CD4-positive, alpha-beta T cell treated with Interleukin-4 for 4 hours (primary cell): ENCODE measurements at places on chromosomes 4 and X.

DNA sequence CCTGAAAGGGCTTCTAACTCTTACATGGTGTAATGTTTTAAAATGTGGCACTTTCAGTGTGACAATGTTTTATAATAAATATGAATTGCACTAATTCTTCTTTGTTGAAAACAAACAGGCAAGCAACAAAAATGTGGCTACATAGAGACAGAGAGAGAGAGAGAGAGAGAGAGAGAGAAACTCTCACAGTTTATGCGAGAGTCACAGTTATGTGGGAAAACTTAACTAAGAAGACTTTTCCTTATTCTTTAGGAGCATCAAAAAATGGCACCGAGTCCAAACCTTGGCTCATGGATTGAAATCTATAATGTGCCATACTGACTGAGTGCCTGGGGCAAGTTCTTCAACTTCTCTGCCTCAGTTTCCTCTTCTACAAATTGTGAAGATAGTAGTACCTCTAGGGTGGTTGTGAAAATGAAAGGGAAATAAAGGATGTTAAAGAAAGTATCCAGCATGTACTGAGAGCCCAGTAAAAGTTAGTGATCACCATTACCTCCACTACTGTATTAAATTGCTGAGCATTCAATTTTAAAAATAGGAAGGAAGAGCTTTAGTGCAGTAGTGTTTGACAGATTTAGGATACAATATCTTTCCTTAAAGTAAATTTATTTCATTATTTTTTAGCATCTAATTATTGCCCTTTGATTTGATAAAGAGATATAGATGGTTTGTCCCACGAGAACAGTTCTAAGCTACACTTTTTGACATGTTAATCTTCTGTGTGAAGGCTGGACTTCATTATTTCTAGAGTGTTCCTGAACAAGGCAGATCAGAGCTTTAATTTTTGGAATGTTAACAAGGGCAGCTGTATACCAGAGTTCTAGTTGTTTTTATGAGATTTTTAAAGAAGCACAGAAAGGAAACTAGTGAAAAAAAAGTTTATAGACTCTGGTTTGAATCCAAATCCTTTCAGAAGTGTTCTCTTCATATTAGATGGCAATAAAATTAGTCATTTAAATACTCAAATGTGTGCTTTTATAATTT is 187.5 kb upstream of the ANK2 start:
- DNase-seq: no peak

DNA sequence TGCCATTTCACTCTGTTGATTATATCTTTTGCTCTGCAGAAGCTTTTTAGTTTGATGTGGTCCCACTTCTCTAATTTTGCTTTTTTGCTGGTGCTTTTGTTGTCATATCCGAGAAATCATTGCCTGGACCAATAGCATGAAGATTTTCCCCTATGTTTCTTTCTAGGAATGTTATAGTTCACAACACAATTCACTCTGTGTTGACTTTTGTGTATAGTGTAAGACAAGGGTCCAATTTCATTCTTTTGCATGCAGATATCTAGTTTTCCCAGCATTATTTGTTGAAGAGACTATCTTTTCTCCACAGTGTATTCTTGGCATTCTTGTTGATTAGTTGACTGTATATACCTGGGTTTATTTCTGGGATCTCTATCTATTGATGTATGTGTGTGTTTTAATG is 8.3 kb upstream of the CPE start:
- DNase-seq: no peak

GRCh38 chr4:88737307-88737941 is 39.8 kb upstream of the NAP1L5 start:
- no peak for DNase-seq

- DNase-seq: no peak
These were observed 3.3 kb downstream of the NUDT9 start for GRCh38 chr4:87425711-87426110.

DNA sequence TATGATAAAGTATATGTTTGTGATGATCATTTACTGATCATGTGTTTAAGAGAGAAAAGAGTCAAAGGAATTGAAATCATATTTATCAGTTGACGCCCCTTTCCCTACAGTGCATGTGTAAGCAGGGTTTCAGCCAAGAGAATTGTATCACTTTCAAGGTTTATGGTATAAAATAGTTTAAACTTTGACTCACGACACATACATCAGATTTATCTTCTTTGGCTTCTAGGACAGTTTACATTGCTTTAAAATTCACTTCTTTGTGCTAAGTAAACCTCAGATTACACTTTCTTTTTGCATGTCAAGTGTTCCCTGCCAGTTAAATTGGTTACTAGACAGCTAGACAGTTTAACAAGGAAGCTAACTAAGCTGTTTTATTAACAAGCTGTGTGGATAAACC is 86.3 kb upstream of the MYOZ2 start:
- DNase-seq: no peak

GRCh38 chr4:22091352-22091717 is 142.8 kb upstream of the KCNIP4 start:
- DNase-seq: no peak

DNA sequence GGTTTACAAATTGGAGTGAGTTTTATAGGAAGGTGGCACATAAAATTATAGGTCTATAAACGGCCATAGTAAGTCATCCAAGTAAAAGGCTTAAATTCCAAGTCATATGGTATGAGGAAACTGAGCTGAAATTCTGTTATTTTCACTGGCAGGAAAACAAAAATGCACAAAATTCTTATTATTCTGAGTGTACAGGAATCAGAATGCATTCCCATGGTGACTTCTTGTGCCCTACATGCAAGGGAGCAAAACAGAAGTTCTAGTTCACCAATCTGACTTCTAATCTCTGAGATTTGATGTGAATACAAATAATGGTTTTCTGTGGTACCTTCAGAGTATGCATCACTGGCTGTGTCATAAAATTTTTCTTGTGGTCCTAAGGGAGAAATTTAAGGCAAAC is 102.9 kb downstream of the CLCN4 start:
- DNase-seq: no peak

DNA sequence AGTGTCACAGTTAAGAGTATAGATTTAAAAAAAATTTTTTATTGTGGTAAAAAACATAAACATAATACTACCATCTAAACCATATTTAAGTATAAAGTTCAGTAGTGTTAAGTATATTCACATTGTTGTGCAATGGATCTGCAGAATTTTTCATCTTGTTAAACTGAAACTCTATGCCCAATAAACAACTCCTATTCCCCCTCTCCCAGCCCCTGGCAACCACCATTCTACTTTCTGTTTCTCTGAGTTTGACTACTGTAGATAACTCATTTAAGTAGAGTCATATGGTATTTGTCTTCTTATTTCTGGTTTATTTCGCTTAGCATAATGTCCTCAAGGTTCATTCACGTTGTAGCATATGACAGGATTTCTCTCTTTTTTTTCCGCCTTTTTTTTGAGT is 112.4 kb downstream of the PTTG2 start:
- DNase-seq: no peak

- DNase-seq: no peak
These were observed 17.8 kb downstream of the AMER1 start for GRCh38 chrX:64187762-64188150.

GRCh38 chrX:155052738-155053498 is 18.0 kb downstream of the CMC4 start:
- no peak for DNase-seq

DNA sequence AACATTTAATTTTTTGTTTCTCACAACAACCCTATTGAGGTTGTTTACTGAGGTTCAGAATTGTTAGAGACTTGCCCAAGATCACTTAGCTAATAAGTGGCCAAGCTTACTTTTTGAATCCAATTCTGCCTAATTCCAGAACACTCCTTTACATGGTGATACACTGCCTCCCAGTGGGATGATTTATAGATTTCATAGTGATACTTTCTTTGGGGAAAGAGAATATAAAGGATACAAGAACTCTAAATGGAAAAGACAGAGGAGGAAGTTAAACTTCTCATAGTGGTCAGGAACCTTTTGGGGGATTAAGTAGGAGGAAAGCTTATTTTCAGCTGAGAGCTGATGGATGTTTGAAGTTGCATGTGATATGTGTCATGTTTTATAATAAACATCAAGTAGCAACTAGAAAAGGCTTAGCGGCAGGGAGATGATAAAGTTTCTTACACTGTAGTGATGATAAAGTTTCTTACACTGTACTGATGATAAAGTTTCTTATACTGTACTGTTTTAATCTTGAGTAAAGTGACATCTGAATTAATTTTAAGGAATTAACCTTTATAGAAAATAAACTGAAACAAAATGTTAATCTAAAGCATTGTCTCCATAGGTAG is 15.3 kb downstream of the STAG2 start:
- DNase-seq: peak; percentile 17

- no peak for DNase-seq
These were observed 18.8 kb downstream of the RGS12 start for GRCh38 chr4:3311489-3312171.

GRCh38 chr4:72604324-72604723 is 35.3 kb upstream of the ADAMTS3 start:
- no peak for DNase-seq

DNA sequence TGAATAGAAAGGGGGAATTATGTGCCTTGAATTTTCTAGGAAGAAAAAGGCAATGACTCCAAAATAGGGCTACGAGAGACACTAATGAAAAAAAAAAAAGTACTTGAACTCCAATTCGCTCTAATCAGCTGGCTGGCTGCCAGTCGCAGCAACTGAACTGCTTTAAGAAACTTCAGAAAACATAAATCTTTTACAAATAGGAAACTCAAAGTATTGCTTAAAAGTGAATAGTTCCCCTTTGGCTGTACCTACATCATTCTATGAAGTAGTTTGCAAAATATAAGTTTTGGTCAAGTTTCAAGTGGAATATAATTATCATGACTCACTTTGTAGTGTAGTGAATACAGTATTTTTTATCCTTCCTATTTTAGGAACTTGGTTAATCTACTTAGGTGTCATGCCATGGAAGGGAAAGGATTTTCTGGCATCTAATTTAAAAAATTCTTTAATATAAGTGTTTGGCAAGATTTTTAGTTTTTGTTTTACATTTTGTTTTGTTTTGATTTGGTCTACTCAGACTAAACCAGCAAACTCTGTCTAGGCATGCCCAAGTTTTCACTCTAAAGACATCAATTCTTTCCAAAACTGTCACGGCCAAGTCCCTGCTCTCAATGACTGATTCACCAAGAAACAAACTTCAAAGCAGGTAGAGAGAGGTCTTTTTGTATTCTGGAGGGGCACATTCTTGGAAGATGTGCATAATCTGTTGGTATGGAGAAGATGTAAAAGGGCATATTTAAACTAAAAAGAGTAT is 382.4 kb upstream of the GALNT7 start:
- no peak for DNase-seq

GRCh38 chr4:40629401-40630334 is at the start of gene RBM47:
RBM47 (minus strand) TSS chr4:40629864; CDS start chr4:40438893, 190,971 bp downstream.
- no peak for DNase-seq

GRCh38 chr4:6105311-6105911 is 87.2 kb upstream of the C4orf50 start:
- DNase-seq: no peak
